ENCODE measurements at places on chromosomes 6 and 20. TPM values are rescaled to one million over a fixed set of nuclear protein-coding genes. Genes with fewer than 3 reads are reported as not detected.

ADGB gene
- not detected for total RNA-seq

GNRH2 gene
- total RNA-seq: 0.65 TPM

CUL7 gene
- total RNA-seq: 22.8 TPM

DAAM2 gene
- not detected for total RNA-seq

RAMACL gene
- 0.52 TPM for total RNA-seq

TAF11 gene
- 27.2 TPM for total RNA-seq

B3GAT2 gene
- not detected for total RNA-seq

XKR7 gene
- total RNA-seq: not detected

PDYN gene
- total RNA-seq: not detected

GRM1 gene
- not detected for total RNA-seq

PRDM13 gene
- total RNA-seq: not detected

POPDC3 gene
- total RNA-seq: 14.8 TPM

SAPCD1 gene
- 16.9 TPM for total RNA-seq

PTK6 gene
- total RNA-seq: 12.9 TPM

POM121L2 gene
- not detected for total RNA-seq

SPAG4 gene
- total RNA-seq: 14.1 TPM

BNIP5 gene
- total RNA-seq: not detected

FOXA2 gene
- total RNA-seq: not detected

MRAP2 gene
- total RNA-seq: not detected

LAMP5 gene
- total RNA-seq: not detected

COL12A1 gene
- total RNA-seq: 12.5 TPM

COL9A1 gene
- not detected for total RNA-seq

MICB gene
- 37.8 TPM for total RNA-seq

SDHAF4 gene
- total RNA-seq: 29.1 TPM

MANEA gene
- total RNA-seq: 7.2 TPM

CENPB gene
- total RNA-seq: 70.8 TPM

SYNJ2 gene
- total RNA-seq: 30.3 TPM

ANKEF1 gene
- 11.1 TPM for total RNA-seq

YTHDF1 gene
- total RNA-seq: 34.5 TPM

SLC17A3 gene
- total RNA-seq: not detected

RSPH9 gene
- not detected for total RNA-seq

MAPK13 gene
- total RNA-seq: 146 TPM

SLPI gene
- total RNA-seq: 55.1 TPM

TRIM10 gene
- total RNA-seq: not detected

LY6G6D gene
- not detected for total RNA-seq

KIF13A gene
- 52.2 TPM for total RNA-seq

GRM4 gene
- not detected for total RNA-seq

CCDC170 gene
- total RNA-seq: 1.6 TPM

ETV7 gene
- total RNA-seq: 0.57 TPM

HEY2 gene
- total RNA-seq: not detected

AAR2 gene
- 25.7 TPM for total RNA-seq

STX16 gene
- total RNA-seq: 85.5 TPM

SIGLEC1 gene
- 0.13 TPM for total RNA-seq

KCNK16 gene
- total RNA-seq: not detected

ATF6B gene
- 102 TPM for total RNA-seq

GSTA3 gene
- total RNA-seq: not detected

EFCAB8 gene
- total RNA-seq: 1.1 TPM

SUN5 gene
- not detected for total RNA-seq

ZNF334 gene
- 3.8 TPM for total RNA-seq

TBC1D7 gene
- 29.2 TPM for total RNA-seq

CST4 gene
- 0.78 TPM for total RNA-seq

LRRC1 gene
- total RNA-seq: 23.0 TPM

ZNF217 gene
- total RNA-seq: 63.8 TPM

BLOC1S5 gene
- 16.1 TPM for total RNA-seq

RTN4IP1 gene
- 10.0 TPM for total RNA-seq
